ENCODE measurements at places on chromosomes 4 and X.

GRCh38 chr4:178448372-178449035 lies 1006.3 kb upstream of the AGA start:
- DNase-seq = no peak

- DNase-seq = no peak
Measured at GRCh38 chr4:151256134-151256533, 20.8 kb upstream of the PRSS48 start.

- DNase-seq = no peak
Measured at GRCh38 chrX:3963980-3964379, 250.5 kb upstream of the PRKX start.

DNA sequence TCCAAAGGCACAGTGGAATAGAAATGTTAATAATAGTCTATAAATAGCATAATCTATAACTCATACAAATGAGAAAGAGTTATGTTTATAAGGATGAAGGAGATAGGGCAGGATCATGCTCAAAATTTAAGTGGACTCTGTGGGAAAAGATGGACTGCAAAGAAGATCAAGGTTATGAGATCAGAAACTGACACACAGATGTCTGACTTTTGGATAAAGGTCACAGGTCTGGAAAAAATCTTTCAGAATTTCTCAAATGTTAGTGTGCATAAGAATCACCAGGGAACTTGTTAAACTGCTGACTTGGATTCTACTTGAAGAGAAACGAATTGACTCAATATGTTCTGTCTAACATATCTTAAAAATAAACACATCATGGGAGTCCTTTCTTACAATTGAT lies 104.1 kb downstream of the FSTL5 start:
- DNase-seq = no peak

Data from DMS153 (cell line).